Neural crest cell (in vitro differentiated cells): ENCODE measurements at places on chromosomes 7 and 10. TPM values are rescaled to one million over a fixed set of nuclear protein-coding genes. Genes with fewer than 3 reads are reported as not detected.

The AKR1E2 gene
- 3.9 and 5.1 TPM in 2 replicates for total RNA-seq

The TDRD1 gene
- not detected in 2 replicates for total RNA-seq

The NODAL gene
- total RNA-seq: not detected in 2 replicates

The CACNA2D1 gene
- total RNA-seq: 3.1 and 4.5 TPM in 2 replicates

DNA sequence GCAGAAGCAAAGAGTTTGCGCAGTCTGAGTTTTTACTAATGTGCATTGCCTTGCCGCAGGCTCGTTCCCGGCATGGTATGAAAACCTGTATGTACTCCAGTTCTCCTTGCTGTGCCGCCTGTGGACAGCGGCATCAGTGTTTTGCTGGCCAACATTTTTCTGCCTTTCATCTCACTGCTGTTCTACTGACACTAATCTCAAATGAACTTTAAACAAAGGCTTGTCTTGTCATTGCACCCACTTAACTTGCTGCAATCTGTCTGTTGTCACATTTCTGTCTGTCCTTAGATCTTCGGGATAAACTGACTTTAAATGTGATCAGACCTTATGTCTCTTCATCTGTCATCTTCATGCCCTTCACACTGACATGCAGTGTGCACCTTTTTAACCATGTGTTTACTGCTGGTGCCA is 71.7 kb upstream of the ZNRF2 start:
- DNase-seq: no peak

DNA sequence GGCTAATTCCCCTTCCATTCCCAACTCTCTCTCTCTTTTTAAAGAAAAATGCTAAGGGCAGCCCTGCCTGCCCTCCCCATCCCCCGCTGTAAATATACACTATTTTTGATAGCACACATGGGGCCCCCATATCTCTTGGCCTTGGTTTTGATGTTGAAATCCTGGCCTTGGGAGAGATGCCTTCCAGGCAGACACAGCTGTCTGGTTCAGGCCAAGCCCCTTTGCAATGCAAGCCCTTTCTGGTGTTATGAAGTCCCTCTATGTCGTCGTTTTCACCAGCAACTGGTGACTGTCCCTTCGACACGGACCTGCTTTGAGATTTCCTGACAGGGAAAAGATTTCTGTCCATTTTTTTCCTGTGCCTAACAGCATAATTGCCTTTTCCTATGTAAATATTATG is 3.0 kb downstream of the ADRA2A start:
- no peak for DNase-seq

- DNase-seq: no peak
These were observed 70.2 kb downstream of the NOC3L start for GRCh38 chr10:94292434-94293090.
